ENCODE measurements at places on chromosomes 7 and 10. TPM values are rescaled to one million over a fixed set of nuclear protein-coding genes. Genes with fewer than 3 reads are reported as not detected.

Gene CCDC3
- total RNA-seq: 13.7 TPM

Gene CALML5
- not detected for total RNA-seq

Gene TMEM213
- not detected for total RNA-seq

Gene PROSER2
- 10.3 TPM for total RNA-seq

Gene ATP5MK
- total RNA-seq: 561 TPM

Gene PAOX
- total RNA-seq: 7.1 TPM

Gene ATRNL1
- total RNA-seq: 10.6 TPM

Gene GRM3
- not detected for total RNA-seq

Gene NKX6-2
- total RNA-seq: not detected

Gene SPDYE16
- total RNA-seq: 0.42 TPM

Gene DGKI
- 4.8 TPM for total RNA-seq

Gene IL6
- 27.9 TPM for total RNA-seq

Gene PAPOLB
- total RNA-seq: 0.31 TPM

Gene ATP6V1F
- 98.8 TPM for total RNA-seq

Gene OR2A7
- 1.1 TPM for total RNA-seq

Gene ZNF273
- 3.9 TPM for total RNA-seq

Gene DENND2A
- total RNA-seq: 83.5 TPM

Gene COL28A1
- total RNA-seq: 21.3 TPM

Gene SLC35G1
- 3.4 TPM for total RNA-seq

Gene RET
- 1.4 TPM for total RNA-seq

Gene DPYSL4
- 1.9 TPM for total RNA-seq

Gene ASZ1
- total RNA-seq: not detected

Gene PRTFDC1
- 7.4 TPM for total RNA-seq

Gene CACNA2D1
- 30.6 TPM for total RNA-seq

Gene NUP205
- total RNA-seq: 31.3 TPM

Gene FAM25G
- total RNA-seq: not detected
